ENCODE measurements at places on chromosomes 6 and 20.

- DNase-seq, result no peak
These were observed 17.0 kb upstream of the RNF146 start for GRCh38 chr6:127249621-127250020.

- no peak for DNase-seq
These were observed 163.6 kb downstream of the LY86 start for GRCh38 chr6:6752129-6752528.

- DNase-seq, result no peak
These were observed 65.2 kb upstream of the PIM1 start for GRCh38 chr6:37104824-37105147.

DNA sequence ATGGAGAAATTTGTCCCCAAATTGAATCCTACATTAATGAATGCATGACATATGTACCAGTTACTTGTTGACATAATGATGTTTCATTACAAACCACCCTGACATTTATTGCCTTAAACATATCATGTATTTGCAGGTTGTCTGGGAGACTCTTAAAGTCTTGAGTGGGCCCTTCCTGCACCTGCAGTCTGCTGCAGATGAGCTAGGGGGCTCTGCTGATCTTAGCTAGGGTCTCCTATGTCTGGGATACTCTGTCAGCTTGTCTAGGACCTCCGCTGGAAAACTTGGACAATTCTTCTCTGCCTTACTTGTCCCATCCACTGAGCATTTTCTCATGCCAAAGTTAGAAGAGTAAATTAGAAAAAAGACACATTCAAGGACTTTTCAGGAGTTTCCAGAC lies 581.6 kb downstream of the HAO1 start:
- DNase-seq, result no peak

- no peak for DNase-seq
These were observed 114.2 kb upstream of the JARID2 start for GRCh38 chr6:15131651-15132061.

DNA sequence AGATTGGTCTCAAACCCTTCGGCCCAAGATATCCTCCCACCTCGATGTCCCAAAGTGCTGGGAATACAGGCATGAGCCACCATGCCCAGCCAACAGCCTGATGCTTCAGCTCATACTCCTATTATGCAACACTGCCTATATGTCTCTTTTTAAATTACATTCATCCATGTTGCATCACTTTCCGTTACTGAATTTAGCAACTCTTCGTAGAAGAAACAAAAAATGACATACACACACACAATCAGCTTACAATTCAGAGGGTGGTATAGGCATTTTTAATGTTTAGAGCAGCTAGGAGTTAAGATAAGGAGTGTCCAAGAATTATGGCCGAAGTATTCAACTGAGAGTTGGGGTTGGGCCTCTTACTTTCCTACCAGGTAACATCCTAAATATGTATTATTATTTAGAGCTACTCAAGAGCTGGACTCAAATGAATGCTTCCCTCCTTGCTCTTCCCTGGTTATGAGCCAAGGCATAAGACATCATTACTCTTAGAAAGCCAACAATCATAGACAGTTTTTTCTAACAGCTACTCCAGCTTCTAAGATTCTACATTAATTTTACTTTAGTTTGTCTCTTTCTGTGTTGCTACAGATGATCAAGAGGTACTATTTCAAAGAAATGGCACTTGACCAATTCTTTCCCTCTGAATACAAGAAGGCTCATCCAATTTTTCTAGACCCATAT lies 62.0 kb upstream of the BMP5 start:
- no peak for DNase-seq

GRCh38 chr6:69279805-69280204 lies 517.0 kb downstream of the LMBRD1 start:
- DNase-seq, result no peak

- peak; percentile 24 for DNase-seq
These were observed 72.3 kb downstream of the OR2B2 start for GRCh38 chr6:27839626-27840475.

DNA sequence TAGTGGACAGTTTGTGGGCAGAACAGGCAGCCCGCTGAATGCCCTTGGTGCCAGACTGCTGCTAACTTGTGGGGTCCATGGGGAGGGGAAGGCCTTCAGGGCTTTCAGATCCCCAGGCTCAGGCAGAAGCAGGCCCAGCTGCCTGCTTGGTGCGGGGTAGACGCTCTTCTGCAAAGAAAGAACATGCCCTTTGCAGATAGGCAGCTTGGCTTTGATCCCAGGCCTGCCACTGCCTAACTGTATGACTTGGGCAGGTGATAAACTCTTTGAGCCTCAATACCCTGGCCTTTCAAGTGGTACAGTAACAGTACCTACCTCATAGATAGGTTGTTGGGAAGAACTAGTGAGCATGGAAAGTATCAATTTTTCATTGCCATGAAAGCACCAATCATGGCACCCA lies 28.4 kb downstream of the CHMP4B start:
- DNase-seq, result no peak

- no peak for DNase-seq
These were observed 233.0 kb downstream of the ANKRD60 start for GRCh38 chr20:57995381-57995977.

DNA sequence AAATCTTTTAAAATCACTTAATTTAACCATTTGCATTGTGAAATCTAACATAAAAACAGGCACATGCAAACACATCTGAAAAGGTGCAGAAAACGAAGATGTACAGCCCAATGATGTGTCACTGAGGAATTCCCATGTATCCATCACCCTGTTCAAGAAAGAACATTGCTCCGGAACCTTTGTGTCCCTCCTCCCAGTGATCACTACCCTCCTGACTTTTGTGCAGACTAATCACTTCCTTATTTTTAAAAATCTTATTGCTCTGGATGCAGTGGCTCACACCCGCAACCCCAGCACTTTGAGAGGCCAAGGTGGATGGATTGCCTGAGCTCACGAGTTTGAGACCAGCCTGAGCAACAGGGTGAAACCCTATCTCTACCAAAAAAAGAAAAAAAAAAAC lies 14.6 kb downstream of the GINS1 start:
- no peak for DNase-seq

DNA sequence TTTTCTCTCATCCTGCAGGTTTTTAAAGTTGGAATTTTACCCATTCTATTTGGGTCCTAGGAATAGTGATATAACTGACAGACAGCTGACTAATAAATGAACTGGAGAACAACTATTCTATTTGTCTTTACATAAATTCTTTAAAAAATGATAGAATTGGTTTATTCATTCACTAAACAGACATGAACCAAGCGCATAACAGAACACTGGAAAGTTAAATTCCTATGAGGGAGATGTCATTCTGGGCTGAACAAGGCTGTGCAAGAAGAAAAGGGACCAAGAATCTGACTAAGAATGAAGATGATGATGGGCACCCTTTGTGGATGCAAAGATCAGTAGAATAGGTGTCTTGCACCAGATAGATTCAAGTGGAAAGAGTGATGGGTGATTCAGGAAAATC lies 256.3 kb upstream of the SASH1 start:
- DNase-seq, result no peak

DNA sequence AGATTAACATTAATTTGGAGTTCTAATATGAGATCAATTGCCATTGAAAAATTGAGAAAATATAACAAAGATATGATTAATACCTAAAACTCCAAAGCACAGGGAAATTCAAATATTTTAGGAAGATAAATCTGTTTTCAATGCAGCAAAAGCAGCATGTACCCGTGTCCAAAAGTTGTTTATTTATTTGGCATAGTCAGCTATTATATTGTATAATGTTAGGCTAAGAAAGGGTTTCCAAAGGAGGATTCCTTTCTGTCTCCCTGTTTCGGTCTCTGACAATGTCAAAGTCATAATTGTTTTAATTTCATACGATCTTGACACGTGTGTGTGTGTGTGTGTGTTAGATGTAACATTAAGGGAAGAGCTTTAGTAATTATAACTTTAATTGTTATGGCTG lies 914.5 kb downstream of the EYS start:
- DNase-seq, result no peak

Data from CD4-positive, alpha-beta T cell treated with Interleukin-4 for 4 hours (primary cell).